ENCODE measurements at places on chromosomes 2 and 18. TPM values are rescaled to one million over a fixed set of nuclear protein-coding genes. Genes with fewer than 3 reads are reported as not detected.

Gene CYBRD1
- total RNA-seq: 5.2 TPM

Gene SP140
- total RNA-seq: 67.9 TPM

Gene HDHD2
- total RNA-seq: 27.8 TPM

Gene SYT4
- total RNA-seq: not detected

Gene KCNG3
- not detected for total RNA-seq

Gene MGAT4A
- total RNA-seq: 23.1 TPM

Gene C1QL2
- not detected for total RNA-seq

Gene KYNU
- not detected for total RNA-seq

Gene MC2R
- not detected for total RNA-seq

Gene GPAT2
- total RNA-seq: 4.7 TPM

DNA sequence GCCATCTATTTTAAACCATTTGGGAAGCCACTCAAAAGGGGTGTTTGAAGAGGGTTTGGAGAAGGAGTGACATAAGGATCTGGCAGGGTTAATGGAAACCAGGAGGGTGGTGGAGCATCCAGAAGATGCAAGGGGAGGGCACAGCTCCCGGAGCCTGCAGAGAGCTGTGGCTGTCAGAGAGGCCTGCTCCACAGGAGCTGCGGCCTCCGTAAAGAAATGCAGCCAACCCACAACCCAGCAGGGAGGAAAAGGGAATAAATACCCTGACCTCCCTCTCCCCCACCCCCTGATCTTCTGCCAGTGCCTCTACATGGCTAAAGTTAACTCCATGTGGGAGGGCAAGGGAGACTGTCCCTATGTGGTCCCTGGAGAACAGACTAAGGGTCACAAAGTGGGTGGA, 567.1 kb upstream of the POU3F3 start:
- DNase-seq: no peak

DNA sequence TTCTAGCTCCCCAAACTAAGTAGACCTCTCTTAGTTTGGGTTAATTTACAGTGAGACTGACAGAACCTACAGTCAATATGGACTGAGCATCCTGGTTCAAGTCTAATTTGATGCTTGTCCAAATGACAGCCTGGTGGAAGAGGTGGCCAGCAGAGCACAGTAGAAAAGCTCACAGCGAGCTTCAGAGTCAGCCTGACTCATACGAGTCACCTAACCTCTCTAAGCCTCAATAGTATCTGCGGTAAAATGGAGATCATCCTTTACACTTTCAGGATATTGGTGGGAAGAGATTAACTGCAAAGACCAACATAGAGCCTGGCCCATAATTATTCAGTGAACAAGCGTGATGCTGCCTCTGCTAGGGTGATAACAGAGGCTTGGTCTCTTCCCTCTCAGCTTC, 54.5 kb downstream of the DOCK10 start:
- DNase-seq: no peak

GRCh38 chr2:62363166-62363565, 142.8 kb downstream of the TMEM17 start:
- DNase-seq: no peak

DNA sequence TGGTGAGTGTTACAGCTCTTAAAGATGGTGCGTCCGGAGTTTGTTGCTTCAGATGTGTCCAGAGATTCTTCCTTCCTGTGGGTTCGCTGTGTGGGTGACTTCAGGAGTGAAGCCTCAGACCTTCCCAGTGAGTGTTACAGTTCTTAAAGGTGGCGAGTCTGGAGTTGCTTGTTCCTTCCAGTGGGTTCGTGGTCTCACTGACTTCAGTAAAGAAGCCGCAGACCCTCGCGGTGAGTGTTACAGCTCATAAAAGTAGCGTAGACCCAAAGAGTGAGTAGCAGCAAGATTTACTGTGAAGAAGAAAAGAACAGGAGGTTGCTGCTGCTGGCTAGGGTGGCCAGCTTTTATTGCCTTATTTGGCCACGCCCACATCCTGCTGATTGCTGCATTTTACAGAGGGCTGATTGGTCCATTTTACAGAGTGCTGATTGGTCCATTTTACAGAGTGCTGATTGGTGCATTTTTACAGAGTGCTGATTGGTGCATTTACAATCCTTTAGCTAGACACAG, 34.0 kb upstream of the SPTBN1 start:
- DNase-seq: peak; percentile 71

GRCh38 chr2:200765995-200766660, 45.6 kb upstream of the BZW1 start:
- no peak for DNase-seq

DNA sequence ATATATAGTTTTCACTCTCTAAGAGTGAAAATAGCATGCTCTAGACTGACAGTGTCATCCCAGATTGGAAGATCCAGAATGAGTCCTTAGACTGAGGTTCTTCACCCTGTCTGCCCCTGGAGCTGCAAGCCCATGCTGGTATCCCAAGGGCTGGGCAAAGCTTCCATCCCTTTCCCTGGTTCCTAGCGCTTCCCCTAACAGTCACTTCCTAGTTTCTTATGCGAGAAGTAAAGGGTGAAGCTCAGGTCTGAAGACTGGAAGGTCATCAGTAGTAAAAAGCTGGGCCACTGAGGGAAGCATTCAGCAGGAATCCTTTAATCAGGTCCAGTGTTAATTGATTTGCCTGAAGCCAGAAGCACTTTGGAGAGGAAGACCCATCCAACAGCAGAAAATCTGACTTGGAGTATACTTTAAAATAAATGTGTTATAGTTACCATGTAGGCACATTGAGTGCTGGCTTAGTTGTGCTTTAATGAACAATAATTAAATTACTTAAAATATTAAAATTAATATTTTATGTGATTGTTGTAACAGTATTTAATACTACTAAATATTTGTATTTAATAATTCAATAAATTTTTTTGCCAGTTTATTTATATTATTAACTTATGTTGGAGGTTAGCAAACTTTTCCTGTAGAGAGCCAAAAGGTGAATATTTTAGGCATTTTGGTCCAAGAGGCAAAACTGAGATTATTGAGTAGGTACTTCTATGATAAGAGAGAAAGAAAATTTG, 237.9 kb downstream of the FHOD3 start:
- no peak for DNase-seq

GRCh38 chr2:133157141-133157540, 411.1 kb downstream of the NCKAP5 start:
- DNase-seq: no peak

DNA sequence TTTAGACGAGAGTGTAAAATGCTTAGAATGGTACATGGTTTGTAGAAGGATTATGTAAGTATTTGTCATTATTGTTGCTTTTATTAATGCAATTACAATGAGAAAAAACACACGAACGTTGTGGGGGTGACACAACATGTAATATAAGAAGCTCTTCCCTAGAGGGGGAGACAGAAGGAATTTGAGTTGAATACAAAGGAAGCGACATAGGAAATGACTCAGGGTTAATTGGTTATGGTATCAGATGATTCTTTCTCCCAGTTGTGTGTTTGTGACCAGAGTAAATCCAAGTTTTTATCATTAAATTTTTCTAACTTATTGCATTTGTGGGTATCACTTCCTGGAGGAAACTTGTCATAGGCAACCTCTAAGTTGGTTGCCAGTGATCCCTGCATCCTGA, 625.6 kb upstream of the CDH2 start:
- no peak for DNase-seq

DNA sequence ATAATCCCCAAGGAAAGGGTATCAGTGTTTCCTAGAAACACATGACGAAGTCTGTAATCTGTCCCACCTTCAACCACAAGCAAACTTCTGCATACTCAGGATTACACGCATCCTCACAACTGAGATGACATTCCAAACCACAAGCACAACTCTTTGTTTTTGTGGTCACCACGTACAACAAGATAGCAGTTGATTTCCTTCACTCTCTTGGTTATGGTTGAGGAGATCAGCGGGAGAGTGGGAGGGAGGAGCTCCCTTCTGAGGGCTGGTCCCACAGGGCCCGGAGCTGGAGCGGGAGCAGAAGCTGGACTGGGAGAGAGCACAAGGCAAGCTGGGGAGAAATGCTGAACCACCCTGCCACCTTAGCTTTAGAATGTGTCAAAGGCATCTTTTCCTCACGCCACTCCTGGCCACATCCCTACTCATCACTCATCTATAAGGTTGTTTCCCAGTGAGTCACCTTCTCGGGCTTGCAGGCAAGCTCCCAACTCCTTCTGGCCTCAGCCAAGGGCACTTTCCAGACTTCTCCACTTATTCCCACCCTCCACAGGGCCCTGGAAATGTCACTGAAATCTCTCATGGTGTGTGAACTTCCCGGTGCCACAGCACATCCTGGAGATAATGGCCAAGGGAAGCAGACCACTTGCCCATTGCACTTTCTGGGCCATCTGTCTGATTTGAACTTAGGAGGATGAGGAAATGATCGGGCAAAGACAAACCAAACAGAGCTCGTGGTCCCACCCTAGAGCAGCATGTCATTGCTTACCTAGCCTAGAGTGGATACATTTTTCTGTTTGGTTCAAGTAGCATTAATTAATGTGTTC, 98.9 kb upstream of the LGALSL start:
- DNase-seq: no peak

- DNase-seq: no peak
These were observed 183.3 kb downstream of the ASXL3 start for GRCh38 chr18:33761363-33761762.

GRCh38 chr18:68714366-68714711, 569 bp downstream of the TMX3 start:
- no peak for DNase-seq

DNA sequence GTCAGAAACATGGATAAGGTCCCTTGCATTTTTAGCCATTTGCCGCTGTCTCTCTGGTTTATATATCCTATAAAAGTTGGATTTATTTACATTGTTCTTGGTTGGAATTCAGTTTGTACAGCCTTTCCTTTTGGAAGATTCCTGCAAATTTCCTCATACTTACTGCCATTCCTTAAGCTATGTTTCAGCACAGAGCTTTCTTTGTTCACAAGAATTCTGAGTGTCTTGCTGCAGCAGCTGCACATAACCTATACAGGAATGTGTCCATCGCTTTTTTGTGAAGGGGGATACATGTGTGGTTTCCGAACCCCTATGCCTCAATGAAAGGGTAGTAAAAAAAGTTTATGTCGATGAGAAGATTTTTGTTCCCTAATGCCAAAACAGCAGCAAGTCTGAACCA, 48.3 kb upstream of the CCDC68 start:
- no peak for DNase-seq

DNA sequence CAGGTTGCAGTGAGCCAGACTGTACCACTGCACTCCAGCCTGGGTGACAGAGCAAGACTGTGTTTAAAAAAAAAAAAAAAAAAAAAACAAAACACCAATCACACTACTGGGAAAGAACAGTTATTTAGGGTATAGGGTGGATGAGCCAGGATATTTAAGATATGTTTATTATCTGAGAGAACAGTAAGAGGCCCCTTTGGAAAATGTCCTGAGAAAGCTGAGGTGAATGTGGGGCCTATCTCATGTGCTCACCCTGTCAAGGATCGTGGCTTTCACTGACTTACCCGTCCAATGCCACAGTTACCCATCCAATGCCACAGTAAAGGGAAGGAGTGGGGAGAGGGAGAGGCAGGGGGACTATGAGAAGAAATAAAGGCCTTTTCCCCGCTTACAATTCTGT, 19.9 kb upstream of the ENOSF1 start:
- DNase-seq: no peak

- no peak for DNase-seq
These were observed 27.2 kb upstream of the BBS5 start for GRCh38 chr2:169452080-169452479.

DNA sequence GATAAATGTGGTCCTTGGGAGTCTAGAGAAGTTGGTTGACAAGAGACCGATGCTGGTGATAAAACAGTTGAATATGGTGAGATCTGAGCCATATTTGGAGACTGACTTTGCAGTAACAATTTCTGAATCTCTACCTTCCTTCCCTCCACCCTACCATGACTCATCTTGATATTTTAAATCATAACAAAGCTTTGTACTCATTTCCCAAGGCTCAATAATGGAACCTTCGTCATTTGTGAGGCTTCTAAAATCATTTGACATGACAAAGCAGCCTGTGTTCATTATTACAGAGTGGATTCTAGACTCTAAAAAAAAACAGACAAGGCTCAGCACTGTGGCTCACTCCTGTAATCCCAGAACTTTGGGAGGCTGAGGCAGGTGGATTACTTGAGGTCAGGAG, 38.5 kb upstream of the PDCL3 start:
- DNase-seq: no peak

GRCh38 chr2:22579341-22579740, 805.6 kb upstream of the KLHL29 start:
- DNase-seq: no peak

- DNase-seq: no peak
These were observed 24.2 kb downstream of the LIPG start for GRCh38 chr18:49585781-49586663.

DNA sequence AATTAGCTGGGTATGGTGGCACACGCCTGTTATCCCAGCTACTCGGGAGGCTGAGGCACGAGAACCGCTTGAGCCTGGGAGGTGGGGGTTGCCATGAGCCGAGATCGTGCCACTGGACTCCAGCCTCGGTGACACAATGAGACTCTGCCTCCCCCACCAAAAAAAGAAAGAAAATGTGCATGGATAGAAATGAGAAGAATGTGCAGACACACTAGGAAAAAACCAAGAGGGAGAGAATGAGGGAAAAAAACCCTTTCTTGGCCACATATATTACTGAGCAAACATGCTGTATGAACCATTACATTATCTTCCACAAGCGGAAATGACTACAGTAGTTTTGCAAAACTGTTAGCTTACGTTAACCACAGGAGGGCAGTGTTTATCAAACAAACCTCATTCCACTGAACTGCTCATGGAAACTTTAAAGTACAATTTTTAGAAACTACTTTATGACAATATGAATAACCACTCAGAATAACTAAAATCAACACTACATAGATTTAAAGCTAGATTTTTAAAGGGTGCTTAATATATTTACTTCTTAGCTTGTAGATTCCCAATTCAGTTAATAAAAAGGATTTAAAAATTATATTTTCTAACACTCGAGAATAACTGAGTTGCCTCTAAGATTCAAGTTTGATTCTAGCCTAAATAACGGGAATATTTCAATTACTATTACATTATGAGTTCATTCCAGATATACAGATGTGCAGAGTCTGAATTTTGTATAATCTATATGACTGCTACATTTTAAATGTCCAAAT, 26.4 kb downstream of the ASXL2 start:
- DNase-seq: peak; percentile 70

DNA sequence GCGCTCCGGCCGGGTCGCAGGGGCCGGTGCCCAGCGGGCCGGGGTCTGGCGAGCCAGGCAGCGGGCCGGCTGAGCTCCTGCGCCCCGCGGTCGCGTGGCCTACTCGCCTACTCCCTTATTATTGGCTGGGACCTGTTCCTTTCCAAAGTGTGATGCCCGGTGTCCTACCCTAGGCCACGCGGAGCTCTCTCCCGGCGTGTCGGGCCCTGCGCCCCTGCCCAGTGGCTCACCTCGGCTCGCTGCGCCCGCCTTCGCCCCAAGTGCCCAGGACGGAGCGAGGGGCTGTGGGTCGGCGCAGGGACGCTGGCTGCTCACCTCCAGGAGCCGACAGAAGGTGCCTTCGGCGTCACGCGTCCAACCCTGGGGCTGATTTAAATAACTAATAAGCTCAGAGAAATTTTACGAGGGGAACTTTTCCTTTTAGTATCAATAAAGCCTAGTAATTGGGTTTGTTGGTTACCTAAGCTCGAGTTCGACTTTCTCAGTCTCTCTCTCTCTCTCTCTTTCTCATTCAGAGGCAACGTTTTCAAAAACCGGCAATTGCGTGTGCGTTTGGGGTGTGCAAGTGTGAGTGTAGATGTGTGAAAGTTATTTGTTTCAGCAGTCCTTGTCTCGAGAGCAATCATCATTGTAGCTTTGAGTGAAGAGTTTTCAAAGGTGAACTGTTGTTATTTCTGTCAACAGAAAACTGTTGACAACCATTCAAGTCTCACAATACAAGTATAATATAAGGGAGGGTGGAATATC, 7.0 kb upstream of the SATB2 start:
- DNase-seq: no peak
